Gastrocnemius medialis (tissue), 4 donors: ENCODE measurements at places on chromosomes 2 and 18. TPM values are rescaled to one million over a fixed set of nuclear protein-coding genes. Genes with fewer than 3 reads are reported as not detected.

The EVX2 gene
- total RNA-seq = not detected

The LINC00305 gene
- not detected for total RNA-seq

DNA sequence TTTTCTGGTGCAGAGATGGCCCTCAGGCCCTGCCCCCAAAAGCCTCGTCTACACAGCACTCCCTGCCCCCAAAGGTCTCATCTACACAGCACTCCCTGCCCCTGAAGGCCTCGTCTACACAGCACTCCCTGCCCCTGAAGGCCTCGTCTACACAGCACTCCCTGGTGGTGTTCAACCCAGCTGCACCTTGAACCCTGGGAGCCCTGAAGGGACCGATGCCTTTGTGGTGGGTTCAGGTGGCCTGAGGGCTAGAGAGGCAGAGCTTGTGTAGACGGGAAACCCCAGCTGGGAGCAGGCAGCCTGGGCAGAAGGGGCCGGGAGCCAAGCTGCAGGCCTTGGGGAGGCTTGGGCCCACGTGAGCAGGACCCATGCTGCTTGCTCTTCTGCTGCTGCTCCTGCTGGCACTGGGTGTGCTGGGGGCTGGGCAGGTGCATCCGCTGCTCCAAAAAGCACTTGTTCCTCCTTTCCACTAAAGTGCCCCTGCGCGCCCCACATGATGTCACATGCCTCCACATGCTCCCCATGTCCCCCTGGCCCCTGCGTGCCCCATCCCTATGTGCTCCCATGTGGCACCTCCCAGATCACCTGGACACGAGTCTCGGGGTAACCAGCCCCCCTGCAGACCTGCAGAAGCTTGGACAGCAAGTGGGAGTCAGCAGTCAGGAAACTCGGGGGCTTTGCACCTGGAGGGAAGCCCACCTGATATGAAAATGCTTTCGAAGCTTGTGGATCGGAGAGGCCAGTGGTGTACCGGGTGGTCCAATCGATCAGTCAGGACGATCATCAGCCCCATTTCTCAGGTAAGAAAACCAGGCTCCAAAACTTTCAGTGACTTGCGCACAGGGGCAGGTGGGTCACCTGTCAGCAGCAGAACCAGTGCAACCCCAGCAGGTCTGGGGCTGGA, 94.9 kb upstream of the CTDP1 start:
- no peaks in the 10 kb centered on the region for H3K36me3 ChIP-seq
- peak; percentile 4 for DNase-seq
- no peaks in the 10 kb centered on the region for H3K27me3 ChIP-seq
- no peak overlapping the region for H3K4me3 ChIP-seq
- H3K27ac ChIP-seq = no peak overlapping the region

The RNF125 gene
- 3.3 TPM for total RNA-seq

GRCh38 chr2:240588006-240588655, 1.6 kb downstream of the CAPN10 start:
- peaks cover 32% of the 10 kb centered on the region for H3K4me1 ChIP-seq
- no peaks in the 10 kb centered on the region for H3K27me3 ChIP-seq
- H3K36me3 ChIP-seq = no peaks in the 10 kb centered on the region
- no peak for DNase-seq

GRCh38 chr2:10449838-10450691, 1.9 kb upstream of the ODC1 start:
- no peaks in the 10 kb centered on the region for H3K27me3 ChIP-seq
- H3K27ac ChIP-seq = no peak overlapping the region
- no peak overlapping the region for H3K4me3 ChIP-seq
- H3K4me1 ChIP-seq = peaks cover 42% of the 10 kb centered on the region
- H3K36me3 ChIP-seq = no peaks in the 10 kb centered on the region

- DNase-seq = no peak
- no peaks in the 10 kb centered on the region for H3K36me3 ChIP-seq
Measured at GRCh38 chr2:204530464-204530805, 14.8 kb upstream of the PARD3B start.

- no peak overlapping the region for H3K27ac ChIP-seq
- DNase-seq = no peak
- H3K4me1 ChIP-seq = no peaks in the 10 kb centered on the region
- H3K27me3 ChIP-seq = no peaks in the 10 kb centered on the region
- no peak overlapping the region for H3K4me3 ChIP-seq
Measured at GRCh38 chr2:135820003-135820618, 16.9 kb downstream of the LCT start.

DNA sequence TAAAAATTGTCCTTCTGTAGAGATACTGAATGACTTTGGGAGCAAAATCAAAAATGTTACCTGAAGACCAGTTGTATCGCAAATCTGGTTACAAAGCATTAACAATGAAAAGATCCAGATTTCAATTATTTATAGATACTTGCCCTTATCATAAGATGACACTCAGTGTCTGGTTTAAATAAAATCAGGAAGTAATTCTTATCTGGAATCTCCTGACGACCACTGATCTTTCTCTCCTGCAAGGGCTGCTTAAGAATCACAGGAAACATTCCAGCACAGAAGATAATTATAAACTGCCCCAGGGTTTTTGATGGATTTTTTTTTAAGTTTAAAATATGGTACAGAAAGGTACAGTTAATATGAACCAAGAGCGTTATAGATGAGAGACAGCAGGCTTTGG, 205.7 kb downstream of the ALK start:
- no peak overlapping the region for H3K4me3 ChIP-seq
- no peak overlapping the region for H3K27ac ChIP-seq
- H3K36me3 ChIP-seq = no peaks in the 10 kb centered on the region
- no peaks in the 10 kb centered on the region for H3K4me1 ChIP-seq
- no peak for DNase-seq
- no peaks in the 10 kb centered on the region for H3K27me3 ChIP-seq

GRCh38 chr2:135744760-135745314, 3.2 kb downstream of the UBXN4 start:
- H3K36me3 ChIP-seq = no peaks in the 10 kb centered on the region
- peak overlapping the region; percentile 99 for H3K27ac ChIP-seq
- DNase-seq = peak; percentile 29
- H3K4me1 ChIP-seq = peaks cover 33% of the 10 kb centered on the region

The SLC30A3 gene
- total RNA-seq = not detected

- H3K4me3 ChIP-seq = no peak overlapping the region
- DNase-seq = no peak
Measured at GRCh38 chr2:37918742-37919186, 6.3 kb upstream of the RMDN2 start.

The REEP1 gene
- total RNA-seq = 4.5 TPM

- no peaks in the 10 kb centered on the region for H3K36me3 ChIP-seq
- H3K27me3 ChIP-seq = no peaks in the 10 kb centered on the region
- H3K4me1 ChIP-seq = no peaks in the 10 kb centered on the region
- no peak overlapping the region for H3K27ac ChIP-seq
- H3K4me3 ChIP-seq = no peak overlapping the region
- peak; percentile 9 for DNase-seq
Measured at GRCh38 chr18:51110073-51110797, 80.2 kb downstream of the SMAD4 start.

DNA sequence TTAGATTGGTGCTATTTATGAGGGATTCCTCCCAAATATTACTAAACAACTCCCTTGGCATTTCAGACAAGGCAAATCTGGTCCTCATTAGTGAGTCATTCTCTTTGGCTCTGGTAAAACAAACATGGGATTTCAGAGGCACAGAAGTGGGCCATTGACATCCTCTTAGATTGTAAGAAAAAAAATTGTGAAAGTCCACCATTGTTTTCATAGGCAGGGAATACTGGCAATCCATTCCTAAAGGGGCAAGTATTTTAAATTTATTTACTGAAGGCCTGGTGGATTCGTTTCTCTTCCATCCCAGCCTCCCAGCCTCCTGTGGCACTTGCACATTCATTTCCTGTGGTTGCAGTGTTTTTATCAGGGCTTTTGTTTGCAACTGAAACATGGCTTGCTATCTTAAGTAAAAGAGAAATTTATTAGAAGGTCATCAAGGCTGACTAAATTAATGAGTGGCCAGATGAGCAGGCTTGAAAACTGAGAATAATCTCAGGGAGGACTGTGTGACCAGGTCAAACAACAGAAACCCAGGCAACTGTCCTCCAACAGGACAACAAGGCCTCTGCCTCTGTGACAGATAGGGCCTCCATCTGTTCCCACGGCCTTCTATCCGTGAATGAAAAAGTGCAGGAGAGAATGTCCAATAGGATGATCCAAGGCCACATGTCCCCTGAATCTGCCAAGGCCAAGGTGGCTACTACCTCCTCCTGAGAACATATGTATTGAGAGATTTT, 23.1 kb upstream of the TNFAIP6 start:
- peak overlapping the region; percentile 27 for H3K27ac ChIP-seq
- DNase-seq = no peak
- H3K4me1 ChIP-seq = peaks cover 2% of the 10 kb centered on the region
- no peaks in the 10 kb centered on the region for H3K36me3 ChIP-seq
- no peak overlapping the region for H3K4me3 ChIP-seq

DNA sequence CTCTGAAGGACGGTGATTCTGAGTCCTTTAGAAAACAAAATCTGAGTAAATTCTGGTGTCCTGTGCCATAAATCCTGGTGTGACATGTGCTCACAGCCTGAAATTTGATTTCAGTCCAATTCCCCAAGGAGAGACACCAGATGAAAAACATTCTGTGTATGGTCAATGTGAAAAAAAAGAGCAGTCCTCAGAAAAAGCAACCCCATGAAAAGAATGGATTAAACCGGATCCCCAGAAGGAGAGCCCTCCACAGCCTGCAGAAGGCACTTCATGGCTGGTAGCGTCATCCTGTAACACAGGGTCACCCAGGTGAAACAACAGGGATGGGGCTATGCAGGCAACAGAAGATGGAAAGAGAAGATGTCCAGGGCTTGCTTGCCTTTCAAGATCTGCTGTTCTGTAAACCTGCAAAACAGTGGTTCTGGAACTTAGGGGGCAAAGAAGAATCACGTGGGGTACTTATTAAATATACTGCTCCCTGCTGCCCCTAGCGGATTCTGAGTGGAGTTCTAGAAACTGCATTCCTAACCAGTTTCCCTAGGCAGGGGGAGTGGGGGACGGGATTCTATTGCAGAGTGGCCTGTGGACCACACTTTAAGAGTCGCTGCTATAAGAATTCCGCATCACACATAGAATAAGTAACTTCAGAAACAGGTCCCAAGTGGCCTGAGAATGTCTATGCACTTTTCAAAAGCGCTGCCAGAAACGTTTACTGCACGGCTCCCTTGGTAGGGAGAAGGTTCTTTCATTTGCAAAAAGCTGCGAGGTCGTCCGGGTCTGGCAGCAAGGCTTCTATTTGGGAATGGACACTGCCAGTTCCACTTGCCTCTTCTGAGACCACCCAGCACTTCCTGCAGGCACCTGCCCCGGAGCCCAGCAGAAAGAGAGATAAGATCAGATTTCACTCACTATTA, 118.9 kb upstream of the ARL5A start:
- no peak for DNase-seq
- H3K36me3 ChIP-seq = no peaks in the 10 kb centered on the region
- no peaks in the 10 kb centered on the region for H3K27me3 ChIP-seq
- H3K4me3 ChIP-seq = peak overlapping the region; percentile 8
- peaks cover 17% of the 10 kb centered on the region for H3K4me1 ChIP-seq

The STPG4 gene
- not detected for total RNA-seq

DNA sequence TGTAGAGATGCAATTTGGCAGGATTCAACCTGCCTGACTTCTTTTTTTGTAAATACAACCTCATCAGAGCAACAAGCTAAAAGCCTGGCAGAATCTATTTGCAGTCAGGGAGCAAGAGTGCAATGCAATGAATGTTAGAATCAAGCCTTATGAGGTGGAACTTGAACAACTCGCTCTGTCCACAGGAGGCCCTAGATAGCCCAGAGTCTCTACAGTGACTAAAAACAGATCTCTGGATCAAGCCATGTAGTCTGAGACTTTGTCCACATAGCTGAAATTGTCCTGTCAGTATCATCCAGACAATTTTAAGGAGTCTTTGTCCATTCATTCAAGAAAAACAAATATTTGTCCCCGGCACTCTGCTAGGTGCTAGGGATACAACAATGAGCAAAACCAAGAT, 32.0 kb upstream of the CDK5R2 start:
- no peak overlapping the region for H3K27ac ChIP-seq
- H3K4me1 ChIP-seq = no peaks in the 10 kb centered on the region
- H3K36me3 ChIP-seq = no peaks in the 10 kb centered on the region
- no peak overlapping the region for H3K4me3 ChIP-seq
- peaks cover 4% of the 10 kb centered on the region for H3K27me3 ChIP-seq

The SERPINB11 gene
- not detected for total RNA-seq

DNA sequence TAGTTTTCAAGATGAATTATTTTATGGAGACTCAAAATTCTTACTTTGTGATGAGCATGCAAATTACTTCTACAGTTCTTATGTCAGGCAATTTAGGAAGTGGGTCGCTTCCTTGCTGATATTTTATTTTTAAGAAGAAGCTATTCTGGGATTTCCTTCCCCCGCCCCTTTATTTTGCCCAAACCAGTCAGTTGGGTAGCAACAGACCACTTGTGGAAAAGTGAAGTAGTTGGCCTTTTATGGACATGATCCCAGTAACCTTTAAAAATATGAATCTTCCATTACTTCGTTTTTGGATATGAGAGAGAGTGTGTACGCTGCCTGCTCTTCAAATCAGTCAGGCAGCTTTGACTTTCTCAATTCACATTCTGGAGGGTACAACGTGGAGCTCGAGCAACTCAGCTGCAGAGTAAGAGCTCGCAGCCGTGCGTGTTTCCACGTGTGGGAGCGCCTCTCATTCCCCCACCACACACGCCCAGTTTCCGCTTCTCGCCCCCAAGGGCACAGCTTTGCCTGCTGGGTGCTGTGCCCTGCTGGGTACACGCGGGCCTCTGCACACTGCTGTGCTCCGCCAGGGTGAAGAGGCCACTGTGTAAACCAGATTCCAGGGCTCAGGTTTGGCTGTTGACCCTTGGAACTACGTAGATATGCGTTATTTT, 92.6 kb downstream of the ITGB1BP1 start:
- no peaks in the 10 kb centered on the region for H3K27me3 ChIP-seq
- H3K4me1 ChIP-seq = peaks cover 14% of the 10 kb centered on the region
- no peak overlapping the region for H3K4me3 ChIP-seq
- peak overlapping the region; percentile 11 for H3K27ac ChIP-seq
- no peaks in the 10 kb centered on the region for H3K36me3 ChIP-seq

The AOX1 gene
- 39.3 TPM for total RNA-seq

The SNED1 gene
- 31.6 TPM for total RNA-seq

- no peak overlapping the region for H3K4me3 ChIP-seq
- no peak overlapping the region for H3K27ac ChIP-seq
- H3K36me3 ChIP-seq = peaks cover 23% of the 10 kb centered on the region
- H3K4me1 ChIP-seq = peaks cover 11% of the 10 kb centered on the region
- no peaks in the 10 kb centered on the region for H3K27me3 ChIP-seq
- no peak for DNase-seq
Measured at GRCh38 chr18:79917169-79917852, 34.1 kb downstream of the SLC66A2 start.

- no peak for DNase-seq
- no peak overlapping the region for H3K4me3 ChIP-seq
- no peaks in the 10 kb centered on the region for H3K36me3 ChIP-seq
- no peaks in the 10 kb centered on the region for H3K4me1 ChIP-seq
- no peak overlapping the region for H3K27ac ChIP-seq
Measured at GRCh38 chr2:29731948-29732347, 189.4 kb downstream of the ALK start.

The LAMA3 gene
- 1.1 TPM for total RNA-seq

- no peaks in the 10 kb centered on the region for H3K36me3 ChIP-seq
- H3K4me1 ChIP-seq = no peaks in the 10 kb centered on the region
- H3K27ac ChIP-seq = no peak overlapping the region
- DNase-seq = no peak
Measured at GRCh38 chr2:118065921-118066511, 22.3 kb upstream of the INSIG2 start.

The PROKR1 gene
- total RNA-seq = 0.09 TPM

The CDH19 gene
- total RNA-seq = 0.25 TPM
